ENCODE measurements at places on chromosomes 5 and 9. TPM values are rescaled to one million over a fixed set of nuclear protein-coding genes. Genes with fewer than 3 reads are reported as not detected.

DNA sequence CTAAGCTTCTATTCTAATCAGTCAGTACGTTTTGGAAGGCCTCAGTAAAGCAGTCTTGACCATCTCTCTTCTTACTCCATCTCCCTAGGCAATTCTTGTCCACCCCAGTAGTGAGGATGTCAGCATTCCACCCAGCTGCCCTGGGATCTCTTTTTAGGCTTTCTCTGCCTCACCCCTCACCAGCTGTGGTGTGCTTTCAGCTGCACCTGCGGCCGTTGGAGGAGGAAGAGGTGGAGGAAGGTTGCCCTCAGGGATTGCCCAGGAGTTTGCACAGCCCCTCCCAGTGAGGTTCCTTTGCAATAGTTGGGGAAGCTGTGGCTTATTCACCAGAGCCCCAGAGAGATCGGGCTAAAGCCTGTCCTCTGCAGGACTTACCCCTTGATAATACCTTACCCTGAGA lies 615.8 kb downstream of the BNC2 start:
- DNase-seq: no peak

Gene WDR70
- 51.7 TPM for total RNA-seq

DNA sequence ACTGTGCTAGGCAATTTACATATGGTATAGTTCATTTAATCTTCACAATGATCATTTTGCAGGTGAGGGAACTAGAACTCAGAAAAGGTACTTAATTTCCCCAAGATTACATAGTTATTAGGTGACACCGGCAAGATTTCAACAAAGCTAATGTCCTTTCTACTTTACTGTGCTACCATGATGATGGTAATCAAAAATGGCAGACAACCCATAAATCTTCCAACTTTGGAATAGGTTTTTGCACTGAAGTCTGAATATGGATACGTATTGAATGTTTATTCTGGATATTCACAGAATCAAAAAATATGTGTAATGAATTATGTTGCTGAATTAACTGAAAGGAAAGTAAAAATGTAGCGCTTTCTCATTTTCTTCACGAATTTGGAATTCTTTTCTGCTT lies 13.8 kb downstream of the PDCD1LG2 start:
- no peak for DNase-seq

GRCh38 chr5:72651109-72651508 lies 143.9 kb upstream of the ZNF366 start:
- no peak for DNase-seq

GRCh38 chr9:91296354-91296753 lies 65.4 kb downstream of the AUH start:
- no peak for DNase-seq

DNA sequence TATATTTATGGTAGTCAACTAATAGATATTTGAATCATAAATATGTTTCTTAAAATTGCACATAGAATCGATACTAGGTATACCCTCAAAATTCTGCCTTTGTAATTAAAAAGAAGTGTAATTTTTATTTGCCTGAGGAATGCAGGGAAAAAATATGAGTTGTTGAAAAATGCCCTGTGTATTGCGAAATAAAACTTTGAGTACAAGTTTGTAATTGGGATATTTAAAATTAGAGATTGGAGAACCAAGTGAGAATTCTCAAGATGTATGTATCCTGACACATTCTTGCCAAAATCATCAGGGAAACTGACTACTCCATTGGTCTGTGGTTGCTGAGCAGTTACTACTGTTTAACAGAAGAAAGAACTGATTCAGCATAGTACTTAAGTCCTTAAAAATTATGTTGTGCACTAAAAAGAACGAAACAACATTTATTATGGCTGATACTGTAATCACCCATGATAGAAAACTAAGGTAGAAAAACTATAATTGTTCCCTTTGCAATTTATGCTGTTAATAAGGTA lies 36.0 kb downstream of the ST8SIA4 start:
- DNase-seq: no peak

GRCh38 chr5:95537501-95537900 lies 17.3 kb downstream of the SKIC3 start:
- no peak for DNase-seq

Gene C5
- 10.4 TPM for total RNA-seq

Gene TLE1
- total RNA-seq: 110 TPM

Gene ASPN
- 0.93 TPM for total RNA-seq

GRCh38 chr9:6592231-6592630 lies 53.3 kb downstream of the GLDC start:
- DNase-seq: no peak

DNA sequence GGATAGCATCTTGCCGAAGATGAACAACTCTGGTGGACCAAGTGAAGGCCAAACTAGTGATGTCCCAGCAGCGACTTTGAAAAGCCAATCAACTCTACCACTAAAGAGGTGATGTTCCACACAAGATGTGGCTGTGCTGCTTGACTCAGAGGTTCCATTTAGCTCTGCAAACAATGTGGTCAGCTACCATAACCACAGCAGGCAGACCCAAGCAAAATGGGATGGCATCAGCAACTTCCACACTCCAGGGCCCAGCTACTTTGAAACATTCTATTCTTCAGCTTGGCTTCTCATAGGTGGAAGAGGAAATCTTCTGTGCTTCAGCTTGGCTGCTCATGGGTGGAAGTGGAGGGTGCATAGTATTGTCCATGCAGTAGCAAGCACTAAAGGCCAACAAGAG lies 70.5 kb downstream of the IRX2 start:
- no peak for DNase-seq

Data from spleen (tissue), 13 donors.